DMS 273 treated with DMSO at 0.1 percent for 48 hours (cell line): ENCODE measurements at places on chromosomes 5 and 9.

DNA sequence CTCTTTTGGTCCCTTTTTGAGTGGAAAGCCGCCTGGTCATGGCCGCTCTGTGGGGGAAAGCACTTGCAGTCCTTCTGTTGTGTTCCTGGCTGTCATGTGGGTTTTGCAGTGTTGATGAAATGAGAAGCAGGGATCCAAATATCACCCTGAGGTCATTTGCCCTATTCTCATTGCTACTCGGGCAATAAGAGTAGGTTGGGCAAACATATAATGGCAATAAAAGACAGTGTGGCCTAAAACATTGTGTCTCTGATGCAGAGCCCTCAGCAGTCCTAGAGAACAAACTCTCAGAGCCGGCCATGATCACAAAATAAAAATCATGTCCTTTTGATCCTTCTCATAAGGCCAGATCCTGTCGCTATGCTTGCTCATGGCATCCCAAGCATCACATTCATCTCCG lies 361.1 kb upstream of the KLF4 start:
- no peak for DNase-seq

GRCh38 chr9:38362852-38363588 lies 29.5 kb upstream of the ALDH1B1 start:
- DNase-seq, result peak; percentile 10

GRCh38 chr5:966345-966710 lies 42.3 kb upstream of the NKD2 start:
- DNase-seq, result no peak

- DNase-seq, result no peak
Observed at GRCh38 chr5:128241051-128241695, 157.6 kb downstream of the SLC12A2 start.

DNA sequence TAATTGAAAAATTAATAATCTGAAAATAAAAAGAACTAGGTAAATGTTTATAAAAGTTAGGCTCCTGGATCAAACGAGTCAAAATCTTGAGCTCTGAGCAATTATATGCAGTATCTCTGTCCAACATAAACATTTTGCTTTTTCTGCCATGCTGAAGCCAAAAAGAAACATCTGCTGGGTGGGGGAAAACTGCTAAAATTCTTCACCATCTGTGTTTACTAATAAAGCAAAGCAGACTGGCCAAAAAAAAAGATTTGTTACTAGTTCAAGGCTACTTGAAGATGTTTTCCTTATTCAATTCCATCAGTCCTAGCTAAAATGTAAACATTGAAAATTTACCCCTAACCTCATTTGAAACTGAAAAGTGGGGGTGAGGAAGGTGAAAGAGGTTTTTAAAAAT lies 29.7 kb downstream of the GTF3C4 start:
- peak; percentile 64 for DNase-seq

GRCh38 chr5:44809956-44810420 lies 1.2 kb downstream of the MRPS30 start:
- DNase-seq, result no peak

DNA sequence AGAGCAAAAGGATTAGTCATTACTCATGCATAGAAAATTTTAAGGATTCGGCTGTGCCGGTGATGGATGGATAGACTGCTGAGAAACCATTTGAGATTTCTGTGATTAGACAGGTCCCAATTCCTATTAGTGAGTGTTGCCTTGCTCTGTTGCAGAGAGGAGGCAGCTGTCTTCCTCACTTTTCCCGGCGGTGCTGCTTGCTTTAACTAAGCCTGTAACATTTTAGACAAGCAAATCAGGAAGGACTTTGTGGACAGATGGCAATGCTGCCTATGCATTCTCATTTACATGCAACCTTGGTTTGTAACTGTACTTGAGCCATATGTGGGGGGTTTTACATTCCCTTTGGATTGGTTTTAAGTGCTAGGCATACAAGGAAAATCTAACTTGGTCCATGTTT lies 1176.3 kb downstream of the CDH18 start:
- DNase-seq, result peak; percentile 99

- DNase-seq, result no peak
Observed at GRCh38 chr9:18890372-18890771, 142.6 kb downstream of the SAXO1 start.

- DNase-seq, result no peak
Observed at GRCh38 chr9:111994831-111995458, 98.3 kb downstream of the UGCG start.

DNA sequence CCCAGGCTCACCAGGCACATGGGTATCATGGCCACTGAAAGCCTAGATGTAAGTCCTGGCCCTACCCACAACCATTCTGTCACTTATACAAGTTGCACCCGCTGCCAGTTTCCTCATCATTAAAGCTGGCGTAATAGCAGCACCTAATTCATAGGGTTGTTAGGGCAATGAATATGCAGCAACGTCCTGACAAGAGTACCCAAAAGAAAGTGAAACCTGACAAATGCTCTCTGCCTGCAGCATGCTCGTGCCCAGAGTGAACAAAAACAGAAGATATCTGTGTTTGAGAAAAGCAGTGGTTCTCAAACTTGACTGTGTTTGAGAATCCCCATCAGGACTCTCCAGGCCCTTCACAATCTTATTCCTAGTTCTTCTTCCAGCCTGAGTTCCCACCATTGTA lies 632.4 kb downstream of the SEMA5A start:
- no peak for DNase-seq

DNA sequence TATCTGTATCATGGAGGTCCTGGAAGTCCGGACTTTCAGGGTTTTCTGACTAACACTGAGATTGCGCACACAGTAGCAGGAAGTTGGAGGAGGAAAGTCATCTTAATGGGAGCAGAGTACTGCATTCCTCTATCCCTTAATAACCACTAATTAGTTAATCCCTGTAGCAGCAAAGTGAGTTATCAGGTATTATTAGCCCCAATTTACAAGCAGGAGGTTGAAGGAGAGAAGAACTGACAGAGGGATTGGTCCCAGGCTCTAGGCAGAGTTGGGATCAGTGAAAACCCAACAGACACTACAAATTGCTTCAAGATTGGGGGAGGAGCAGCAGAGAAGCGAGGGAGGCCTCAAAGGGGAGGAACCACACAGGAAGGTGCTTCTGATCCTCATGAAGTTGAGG lies 74.5 kb upstream of the XPA start:
- DNase-seq, result no peak

- peak; percentile 50 for DNase-seq
Observed at GRCh38 chr5:67246108-67246507, 49.5 kb upstream of the CD180 start.

GRCh38 chr9:97638666-97639065 lies 5.0 kb downstream of the NCBP1 start:
- no peak for DNase-seq

- no peak for DNase-seq
Observed at GRCh38 chr9:20307621-20308020, 314.7 kb downstream of the MLLT3 start.

DNA sequence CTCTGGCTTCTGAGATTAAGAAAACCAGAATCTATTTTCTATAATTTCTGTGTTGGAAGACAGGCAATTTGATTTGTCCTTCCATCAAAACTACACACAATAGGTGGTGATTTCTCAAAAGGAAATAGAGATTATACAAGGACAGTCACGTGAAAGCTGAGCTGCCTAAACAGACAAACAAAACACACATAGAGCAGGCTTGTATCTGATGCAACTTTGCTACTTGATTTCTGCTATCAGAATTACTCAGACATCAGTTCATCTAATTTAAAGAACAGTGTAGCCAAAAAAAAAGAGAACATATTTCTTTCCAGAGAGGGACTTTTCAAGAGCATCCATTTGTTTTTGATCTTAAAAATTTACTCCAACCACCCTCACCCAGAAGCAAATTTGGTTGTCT lies 2128.3 kb upstream of the C9orf72 start:
- DNase-seq, result no peak

GRCh38 chr5:37355161-37355560 lies 15.7 kb downstream of the NUP155 start:
- DNase-seq, result no peak

- no peak for DNase-seq
Observed at GRCh38 chr5:156031181-156031580, 295.8 kb upstream of the SGCD start.

DNA sequence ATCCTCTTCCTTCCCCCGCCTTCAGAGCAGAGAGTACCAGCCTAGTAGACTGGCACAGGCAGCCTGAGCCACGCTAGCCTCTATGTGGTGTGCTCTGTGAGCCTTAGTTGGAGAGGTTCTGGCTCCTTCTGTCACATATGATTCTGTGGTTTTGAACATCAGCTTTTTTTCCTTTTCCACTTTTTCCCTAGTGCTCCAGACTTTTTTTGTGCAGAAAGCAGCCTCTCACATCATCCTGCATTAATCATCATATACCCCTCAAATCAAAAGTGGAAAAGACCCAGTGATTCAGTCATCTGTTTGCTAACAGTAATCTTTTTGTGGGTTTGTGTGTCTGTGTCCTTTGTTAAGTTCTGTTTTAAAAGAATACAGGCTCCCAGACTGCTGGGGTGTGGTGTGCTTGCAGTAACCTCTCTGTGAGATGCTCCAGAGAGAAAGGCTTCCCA lies 663.9 kb upstream of the RGMB start:
- no peak for DNase-seq

DNA sequence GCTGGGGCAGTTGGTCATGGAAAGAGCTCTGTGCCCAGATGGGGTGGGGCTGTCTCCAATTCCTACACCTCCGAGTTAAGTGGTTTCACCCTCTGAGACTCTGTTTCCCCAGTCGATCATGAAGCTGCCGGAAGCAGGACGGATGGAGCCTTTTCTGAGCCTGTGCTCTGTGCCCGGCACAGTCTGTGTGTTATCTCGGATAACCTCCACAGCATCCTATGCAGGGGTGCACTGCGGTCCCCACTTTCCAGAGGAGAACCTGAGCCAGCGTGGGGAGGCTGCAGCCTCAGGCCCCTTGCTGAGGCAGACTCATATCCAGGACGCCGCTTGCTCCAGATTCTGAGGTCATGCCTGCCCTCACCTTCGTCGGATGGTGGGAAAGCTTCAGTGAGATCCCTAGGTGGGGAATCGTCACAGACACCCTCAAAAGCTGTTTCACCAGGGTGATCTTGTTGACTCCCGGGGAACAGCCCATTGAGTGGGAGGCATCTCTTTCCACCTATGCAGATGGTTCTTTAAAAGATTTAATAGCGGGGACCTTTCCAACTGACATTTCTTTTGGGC lies 6.9 kb upstream of the COL5A1 start:
- no peak for DNase-seq

DNA sequence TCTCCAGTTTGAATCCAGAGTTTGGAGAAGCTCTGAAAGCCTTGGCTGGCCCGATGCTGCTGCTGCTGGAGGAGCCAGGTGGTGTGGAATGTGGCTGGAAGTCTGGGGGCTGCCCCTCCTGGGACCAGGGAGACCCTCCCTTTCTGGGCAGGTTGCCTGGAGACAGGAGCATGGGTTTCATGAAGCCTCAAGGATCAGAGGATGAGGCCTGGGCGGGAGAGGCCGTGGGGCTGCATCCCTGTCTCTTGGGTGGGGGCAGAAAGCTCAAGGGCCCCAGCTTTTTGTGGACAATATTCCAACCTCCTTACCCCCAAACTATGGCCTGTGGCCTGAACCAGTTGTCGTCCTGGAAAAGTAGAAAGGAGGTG lies 10.1 kb downstream of the FGF18 start:
- DNase-seq, result no peak

DNA sequence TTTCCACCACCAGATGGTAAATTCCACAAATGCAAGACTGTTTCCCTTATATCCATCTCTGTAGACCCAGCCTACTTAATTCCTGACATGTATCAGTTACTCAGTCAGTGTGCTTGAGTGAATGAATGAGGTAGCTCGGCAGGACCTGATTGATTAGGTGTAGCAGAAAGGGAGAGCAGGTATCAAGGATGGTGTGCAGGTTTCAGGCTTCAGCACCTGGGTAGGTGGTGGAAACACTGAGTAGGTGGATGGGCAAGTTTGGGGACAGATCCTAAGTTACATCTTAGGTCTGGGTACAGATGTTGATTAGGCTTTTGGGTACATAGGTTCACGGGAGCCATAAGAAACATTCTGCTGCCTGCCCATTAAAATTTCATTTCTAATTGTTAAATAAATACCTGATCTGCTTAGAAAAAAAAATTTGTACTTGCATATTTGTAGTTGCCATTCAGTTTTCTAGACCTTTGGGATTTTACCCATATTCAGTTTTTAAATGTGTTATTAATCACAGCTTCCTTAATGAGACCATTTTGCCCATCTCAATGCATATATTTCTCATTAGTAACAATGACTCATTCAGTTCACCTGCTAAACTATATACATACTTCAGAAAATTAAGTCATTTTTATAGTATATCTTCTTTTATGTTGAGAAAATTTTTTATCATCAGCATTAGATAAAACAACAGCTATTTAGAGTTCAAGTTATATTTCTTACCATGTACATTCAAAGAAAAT lies 111.8 kb downstream of the INIP start:
- DNase-seq, result no peak

DNA sequence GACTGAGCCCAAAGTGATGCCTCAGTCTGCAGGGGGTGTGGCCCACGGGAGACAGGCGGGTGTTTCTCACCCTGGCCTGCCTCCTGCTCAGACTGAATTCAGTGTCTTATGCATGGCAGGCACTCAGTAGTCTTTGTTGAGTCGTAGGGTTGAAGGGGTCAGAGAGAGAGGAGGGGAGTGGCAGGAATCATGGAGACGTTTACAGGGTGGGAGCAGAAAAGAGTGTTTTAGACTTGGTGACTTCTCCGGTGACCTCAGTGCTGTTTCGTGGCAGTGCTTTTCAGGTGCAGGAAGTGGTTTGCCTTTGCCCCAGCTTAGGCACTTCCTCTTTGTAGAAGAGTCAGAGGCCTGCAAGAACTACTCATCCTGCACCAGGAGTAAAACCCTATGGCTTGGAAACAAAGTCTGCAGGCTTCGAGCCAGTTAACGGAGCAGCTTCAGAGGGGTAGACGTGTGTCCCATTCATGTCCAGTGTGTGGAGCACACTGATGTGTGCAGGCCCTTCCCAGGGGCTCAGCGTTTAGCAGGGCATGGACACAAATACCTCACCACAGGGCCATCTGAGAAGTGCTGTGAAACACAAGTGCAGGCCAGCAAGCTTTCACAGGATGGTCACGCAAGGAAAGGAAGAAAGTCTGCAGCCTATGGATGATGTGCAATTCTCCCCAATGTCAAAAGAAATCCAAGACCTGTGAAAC lies 24.5 kb upstream of the SEMA4D start:
- DNase-seq, result no peak

- DNase-seq, result no peak
Observed at GRCh38 chr5:106801554-106801953, 869.2 kb downstream of the EFNA5 start.

GRCh38 chr5:179679014-179679674 lies 1.7 kb downstream of the CBY3 start:
- DNase-seq, result no peak

- DNase-seq, result no peak
Observed at GRCh38 chr9:130209422-130209821, 37.2 kb downstream of the NCS1 start.

DNA sequence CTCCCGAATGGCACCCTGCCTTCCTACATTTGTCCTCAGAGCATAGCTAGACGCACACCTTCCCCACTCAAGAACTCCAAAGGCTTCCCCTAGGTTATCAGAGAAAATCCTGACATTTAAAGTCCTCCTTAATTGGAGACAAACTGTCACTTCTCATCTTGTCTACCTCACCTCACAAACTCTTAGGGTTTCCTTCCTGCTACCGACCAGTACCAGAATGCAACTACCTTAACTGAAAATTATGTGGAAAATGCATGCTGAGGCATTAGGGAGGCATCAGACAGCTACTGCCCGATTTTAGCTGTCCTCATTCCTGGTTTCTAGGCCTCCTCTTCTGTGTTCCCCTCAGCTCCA lies 17.9 kb upstream of the TNIP1 start:
- no peak for DNase-seq

- no peak for DNase-seq
Observed at GRCh38 chr5:65813174-65813573, 91.2 kb downstream of the NLN start.

- DNase-seq, result no peak
Observed at GRCh38 chr9:93129286-93129685, 4.8 kb downstream of the NINJ1 start.
